ENCODE measurements at places on chromosomes 2 and 18.

DNA sequence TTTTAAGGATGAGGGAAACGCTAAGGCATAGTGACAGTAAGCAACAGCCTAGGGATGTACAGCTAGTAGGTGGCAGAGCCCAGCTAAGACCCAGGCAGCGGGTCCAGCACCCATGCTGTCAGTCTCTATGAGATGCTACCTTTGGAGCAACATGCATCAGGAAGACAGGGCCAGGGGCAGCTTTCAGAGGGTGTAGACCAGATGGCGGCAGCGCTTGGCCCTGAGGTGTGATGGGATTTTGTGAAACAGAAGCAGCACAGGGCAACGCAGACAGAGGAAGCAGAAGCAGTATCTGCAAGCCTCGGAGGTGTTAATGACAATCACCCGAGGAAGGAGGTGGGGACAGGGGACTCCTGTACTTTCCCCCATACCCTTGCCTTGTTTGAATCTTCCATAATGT, 43.2 kb downstream of the SDC1 start:
- DNase-seq = no peak

GRCh38 chr2:20069756-20070155, 18.3 kb upstream of the LAPTM4A start:
- DNase-seq = no peak

DNA sequence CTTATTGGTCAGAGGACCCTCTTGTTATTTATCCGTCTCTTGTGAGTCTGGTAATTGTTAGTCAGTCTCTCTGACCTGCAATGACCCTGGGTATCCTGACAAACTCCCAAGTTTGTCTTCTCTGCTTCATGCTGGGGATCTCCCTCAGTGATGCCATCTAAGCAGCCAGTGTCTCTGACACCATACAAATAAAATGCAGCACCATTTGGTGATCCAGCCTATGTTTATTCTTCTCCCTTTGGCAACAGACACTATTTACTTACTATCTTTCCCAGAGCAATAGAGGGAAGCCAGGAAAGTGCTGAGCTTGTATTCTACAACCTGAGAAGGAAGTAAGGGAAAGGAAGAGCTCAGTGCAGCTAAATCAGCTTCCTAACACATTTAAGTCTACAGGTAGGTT, 15.9 kb downstream of the SERPINE2 start:
- DNase-seq = no peak

DNA sequence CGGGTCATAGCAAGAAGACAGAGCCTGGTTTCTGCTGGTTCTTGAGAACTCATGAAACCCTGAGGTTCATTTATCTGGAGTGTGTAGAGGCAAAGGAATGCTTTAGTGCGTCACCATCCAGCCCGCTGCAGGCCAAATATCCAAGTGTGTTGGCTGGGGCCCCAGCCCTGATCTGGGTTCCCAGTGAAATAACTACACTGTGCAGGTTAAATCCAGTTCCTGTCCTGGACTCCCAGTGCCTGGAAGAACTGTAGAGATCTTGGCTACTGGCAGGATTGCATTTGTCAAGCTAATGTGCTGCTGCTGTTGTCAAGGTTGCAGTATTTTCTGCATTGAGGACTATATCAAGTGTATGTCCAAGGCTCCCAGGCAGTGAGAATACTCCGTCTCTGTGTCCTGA, 89.9 kb downstream of the MAPK4 start:
- no peak for DNase-seq

DNA sequence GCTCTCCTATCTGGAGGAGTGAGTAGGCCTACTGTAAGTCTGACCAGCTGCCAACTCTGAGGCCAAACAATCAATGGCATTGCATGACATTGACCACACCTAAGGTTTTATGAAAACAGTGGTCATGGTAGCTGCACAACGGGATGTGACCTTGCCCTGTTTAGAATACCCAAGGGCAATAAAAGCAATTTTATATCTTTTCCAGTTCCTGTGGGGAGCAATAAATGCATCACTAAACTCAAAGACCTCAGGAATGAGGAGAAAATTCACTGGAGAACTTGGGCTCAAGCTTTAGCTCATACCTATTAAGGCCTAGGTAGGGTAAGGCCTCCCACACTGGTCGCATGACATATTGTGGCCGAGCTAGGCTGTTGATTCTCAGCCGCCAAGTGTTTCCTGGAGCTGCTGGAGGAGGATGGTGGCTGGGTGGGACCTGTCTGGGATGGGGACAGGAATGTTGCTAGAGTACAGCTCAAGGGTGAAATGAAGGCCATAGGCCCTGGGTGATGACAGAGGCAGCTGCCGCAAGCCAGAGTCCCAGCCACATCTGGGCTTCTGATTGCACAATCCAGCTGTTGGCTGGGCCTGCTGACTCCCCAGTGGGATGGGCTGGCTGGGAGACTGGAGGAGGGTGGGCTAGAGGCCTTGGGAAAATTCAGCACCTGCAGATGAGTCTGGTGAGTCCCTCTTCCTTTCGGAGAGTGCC, 313.7 kb downstream of the CYP26B1 start:
- DNase-seq = no peak

GRCh38 chr2:33090553-33091134, 143.9 kb downstream of the LTBP1 start:
- DNase-seq = no peak

Measured in RKO (cell line).